Endothelial cell of umbilical vein (primary cell): ENCODE measurements at places on chromosomes 13 and 19. TPM values are rescaled to one million over a fixed set of nuclear protein-coding genes. Genes with fewer than 3 reads are reported as not detected.

- no peak for DNase-seq
These were observed 224.8 kb downstream of the LMO7 start for GRCh38 chr13:75860935-75861334.

- no peak for DNase-seq
These were observed 2.2 kb upstream of the USPL1 start for GRCh38 chr13:30615481-30615865.

GRCh38 chr13:72653506-72653905 lies 73.9 kb downstream of the MZT1 start:
- no peak for DNase-seq

DNA sequence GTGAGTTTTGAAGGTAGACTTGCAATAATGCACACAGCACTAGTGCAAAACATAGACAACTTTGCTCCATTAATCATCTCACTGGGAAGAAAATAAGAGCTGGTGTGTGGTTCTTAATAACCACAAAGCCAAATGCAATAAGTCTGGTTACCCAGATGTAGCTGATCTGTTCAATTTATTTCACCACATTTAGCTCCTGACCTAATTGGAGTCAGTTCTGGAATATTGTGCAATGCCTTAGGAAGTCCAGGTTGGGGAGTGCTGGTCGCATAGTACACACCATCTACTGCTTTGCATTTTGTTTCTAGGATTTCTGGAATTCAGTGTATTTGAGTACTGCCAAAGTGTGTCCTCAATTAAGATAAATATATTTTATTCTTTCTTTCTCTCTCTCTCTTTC lies 483.3 kb upstream of the SPRY2 start:
- no peak for DNase-seq

- no peak for DNase-seq
These were observed 266.4 kb downstream of the ENOX1 start for GRCh38 chr13:43520351-43520750.

- DNase-seq: no peak
These were observed 613.8 kb downstream of the EFNB2 start for GRCh38 chr13:105921711-105922110.

GRCh38 chr13:67966065-67966464 lies 735.9 kb upstream of the PCDH9 start:
- DNase-seq: no peak

DNA sequence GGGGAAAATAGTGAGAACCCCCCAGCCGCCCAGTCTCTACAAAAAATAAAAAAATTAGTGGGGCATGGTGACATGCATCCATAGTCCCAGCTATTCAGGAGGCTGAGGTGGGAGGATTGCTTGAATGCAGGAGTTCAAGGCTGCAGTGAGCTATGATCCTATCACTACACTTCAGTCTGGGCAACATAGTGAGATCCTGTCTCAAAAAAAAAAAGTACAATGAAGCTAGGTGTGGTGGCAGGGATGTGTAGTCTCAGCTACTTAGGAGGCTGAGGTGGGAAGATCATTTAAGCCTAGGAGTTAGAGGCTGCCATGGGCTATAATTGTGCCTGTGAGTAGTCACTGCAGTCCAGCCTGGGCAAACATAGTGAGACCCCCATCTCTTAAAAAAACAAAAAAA lies 8.9 kb downstream of the PCCA start:
- no peak for DNase-seq

DNA sequence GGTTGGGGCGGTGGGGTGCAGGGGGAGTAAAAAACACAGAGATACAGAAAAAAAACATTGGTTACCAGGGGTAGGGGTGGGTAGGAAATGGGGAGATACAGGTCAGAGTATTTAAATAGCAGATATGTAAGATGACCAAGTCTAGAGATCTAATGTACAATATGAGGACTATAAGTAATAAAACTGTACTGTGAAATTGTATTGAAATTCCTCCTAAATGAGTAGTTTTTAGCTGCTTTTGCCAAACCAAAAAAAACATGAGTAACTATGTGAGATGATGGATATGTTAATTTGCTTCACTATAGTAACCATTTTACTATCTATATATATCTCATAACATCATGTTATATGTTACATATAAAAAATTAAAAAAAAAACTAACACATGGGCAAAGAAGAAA lies 29.6 kb downstream of the VWA8 start:
- DNase-seq: no peak

DNA sequence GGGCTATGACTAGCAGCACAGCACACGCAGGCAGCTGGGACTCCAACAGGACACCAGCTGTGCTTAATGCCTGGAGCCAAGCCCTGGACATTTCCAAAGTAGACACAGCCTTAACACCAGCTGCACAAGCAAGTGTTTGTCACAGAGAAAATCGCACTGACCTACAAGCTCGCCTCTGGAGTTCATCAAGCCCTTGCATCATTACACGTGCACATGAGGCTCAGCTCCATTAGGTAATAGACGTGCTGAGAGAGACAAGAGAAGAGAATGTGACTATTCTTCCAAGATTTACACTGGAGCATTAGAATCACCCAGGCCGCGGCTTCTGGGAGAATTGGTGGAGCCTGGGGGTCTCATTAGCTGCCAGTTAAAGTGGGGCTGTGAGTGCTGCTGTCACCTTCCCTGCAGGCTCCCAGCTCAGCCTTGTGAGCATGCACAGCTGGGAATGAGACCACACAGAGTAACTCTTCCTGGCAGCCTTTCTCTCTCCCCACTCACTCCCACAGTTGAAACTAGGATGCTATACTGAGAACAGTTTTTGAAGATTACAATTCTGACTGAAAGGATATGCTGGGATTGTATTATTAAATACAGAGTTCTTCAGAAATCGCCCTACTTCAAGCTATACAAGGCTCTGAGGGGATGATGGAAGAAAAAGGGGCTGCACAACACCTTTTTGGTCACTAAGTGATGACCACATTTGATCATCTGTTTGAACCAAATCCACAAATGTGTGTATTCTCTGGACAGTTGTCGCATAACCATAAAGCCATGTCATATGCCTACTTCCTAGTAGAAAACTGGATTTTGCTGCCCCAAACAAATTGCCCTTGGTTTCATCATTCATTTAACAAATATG lies 10.5 kb downstream of the STOML3 start:
- no peak for DNase-seq

- DNase-seq: no peak
These were observed 141.8 kb downstream of the ABCC4 start for GRCh38 chr13:95159458-95159857.

DNA sequence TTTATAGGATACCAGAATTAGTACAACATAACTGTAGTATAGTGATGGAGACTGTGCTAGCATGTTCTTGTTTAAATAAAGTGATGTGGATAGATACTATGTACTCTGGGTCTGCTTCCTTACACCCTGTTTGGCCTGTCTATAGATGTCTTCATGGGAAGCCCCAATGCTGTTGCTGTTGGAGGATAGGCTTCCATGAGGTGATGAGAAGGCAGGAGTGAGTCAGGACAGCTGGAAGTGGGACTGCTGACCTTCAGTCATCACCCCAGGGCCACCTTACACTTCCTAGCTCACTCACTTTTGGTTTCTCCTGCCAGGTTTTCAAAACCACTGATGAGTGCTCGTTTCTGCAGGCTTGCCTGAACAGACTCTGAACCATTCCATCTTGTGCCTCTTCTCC lies 4.2 kb downstream of the KCTD4 start:
- DNase-seq: no peak

DNA sequence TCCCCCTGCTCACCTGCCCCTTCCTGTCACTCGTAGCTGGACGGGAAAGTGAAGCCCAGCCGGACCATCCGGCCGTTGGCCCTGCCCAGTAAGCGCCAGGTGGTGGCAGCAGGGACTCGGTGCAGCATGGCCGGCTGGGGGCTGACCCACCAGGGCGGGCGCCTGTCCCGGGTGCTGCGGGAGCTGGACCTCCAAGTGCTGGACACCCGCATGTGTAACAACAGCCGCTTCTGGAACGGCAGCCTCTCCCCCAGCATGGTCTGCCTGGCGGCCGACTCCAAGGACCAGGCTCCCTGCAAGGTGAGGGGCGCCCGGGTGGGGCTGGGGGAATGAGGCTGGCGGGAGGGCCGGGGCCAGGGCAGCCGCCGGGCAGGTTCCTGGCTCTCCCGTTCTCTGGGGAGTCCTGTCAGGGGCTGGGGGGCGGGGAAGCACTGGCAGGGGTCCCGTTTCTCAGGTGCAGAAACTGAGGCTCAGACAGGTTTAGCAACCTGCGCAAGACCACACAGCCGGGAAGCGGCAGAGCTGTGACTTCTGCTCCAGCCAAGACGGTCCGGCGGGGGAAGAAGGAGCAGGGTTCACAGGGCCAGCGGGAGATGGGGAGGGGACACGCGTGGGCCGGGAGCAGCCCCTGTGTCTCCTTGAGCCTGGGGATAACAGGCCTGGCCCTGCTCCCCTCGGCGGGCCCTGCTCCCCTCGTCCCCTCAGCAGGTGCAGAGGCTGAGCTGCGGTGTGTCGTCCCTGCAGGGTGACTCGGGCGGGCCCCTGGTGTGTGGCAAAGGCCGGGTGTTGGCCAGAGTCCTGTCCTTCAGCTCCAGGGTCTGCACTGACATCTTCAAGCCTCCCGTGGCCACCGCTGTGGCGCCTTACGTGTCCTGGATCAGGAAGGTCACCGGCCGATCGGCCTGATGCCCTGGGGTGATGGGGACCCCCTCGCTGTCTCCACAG lies 5.3 kb downstream of the GZMM start:
- no peak for DNase-seq

DNA sequence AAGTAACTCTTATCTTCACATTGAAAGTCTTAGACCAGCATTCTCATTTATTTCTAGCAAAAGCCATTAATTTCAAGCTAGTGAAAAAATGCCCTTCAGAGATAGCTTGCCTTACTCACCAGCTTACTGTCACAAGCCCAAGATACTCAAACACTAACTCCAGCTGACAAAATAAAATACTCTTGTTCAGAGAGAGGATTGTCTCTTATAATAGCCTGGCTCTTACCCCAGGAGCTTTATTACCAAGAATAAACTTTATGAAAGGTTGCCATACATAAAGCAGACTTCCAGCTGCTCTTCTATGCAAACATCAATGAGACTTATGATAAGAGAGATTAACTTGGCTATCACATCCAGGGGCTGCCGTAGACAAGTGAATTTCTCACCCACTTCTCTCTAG lies 53.6 kb downstream of the XPO4 start:
- no peak for DNase-seq

- DNase-seq: no peak
These were observed 24.4 kb downstream of the CERS1 start for GRCh38 chr19:18871543-18871942.

GRCh38 chr19:7534531-7535046 lies 928 bp upstream of the PNPLA6 start:
- peak; percentile 90 for DNase-seq

- no peak for DNase-seq
These were observed 5.7 kb downstream of the R3HDM4 start for GRCh38 chr19:907183-907853.

C2CD4C gene
- 0.37 and 0.38 TPM in 2 replicates for total RNA-seq

ZNF554 gene
- total RNA-seq: 1.6 and 1.8 TPM in 2 replicates

HPN gene
- 0.23 TPM in 1 of 2 replicates, not detected in the other for total RNA-seq

PTH2 gene
- not detected in 2 replicates for total RNA-seq

AMER2 gene
- total RNA-seq: not detected in 2 replicates

SPACA4 gene
- not detected in 2 replicates for total RNA-seq

PTGIR gene
- 0.55 and 1.1 TPM in 2 replicates for total RNA-seq

LPAR2 gene
- 5.0 and 5.1 TPM in 2 replicates for total RNA-seq

FGF21 gene
- total RNA-seq: not detected in 2 replicates

KLK8 gene
- total RNA-seq: not detected in 2 replicates

ZNF536 gene
- not detected in 2 replicates for total RNA-seq
